ENCODE measurements at places on chromosomes 16 and 17.

GRCh38 chr16:1667271-1667670 is 10.8 kb upstream of the JPT2 start:
- no peak for DNase-seq

DNA sequence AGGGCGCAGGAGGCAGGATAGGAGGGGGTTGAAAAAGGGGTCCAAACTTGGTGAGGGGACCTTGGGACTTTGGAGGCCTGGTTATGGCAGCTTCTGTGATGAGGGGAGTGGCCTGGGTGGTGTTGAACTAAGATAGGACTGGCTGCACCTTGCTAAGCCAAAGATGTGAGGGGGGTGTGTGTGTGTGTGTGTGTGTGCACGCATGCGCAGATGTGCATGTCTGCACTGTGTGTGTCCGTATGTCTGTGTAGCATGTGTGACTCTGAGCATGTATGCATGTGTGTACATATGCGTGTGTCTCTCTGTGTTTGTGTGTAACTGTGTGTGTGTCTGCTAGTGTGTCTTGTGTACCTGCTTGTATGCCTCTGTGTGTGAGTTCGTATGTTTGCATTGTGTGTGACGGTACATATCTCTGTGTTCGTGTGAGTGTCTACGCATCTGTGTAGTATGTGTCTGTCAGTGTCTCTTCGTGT is 4.1 kb downstream of the SLC16A5 start:
- no peak for DNase-seq

- DNase-seq: no peak
Measured at GRCh38 chr16:73433731-73434307, 385.9 kb upstream of the ZFHX3 start.

DNA sequence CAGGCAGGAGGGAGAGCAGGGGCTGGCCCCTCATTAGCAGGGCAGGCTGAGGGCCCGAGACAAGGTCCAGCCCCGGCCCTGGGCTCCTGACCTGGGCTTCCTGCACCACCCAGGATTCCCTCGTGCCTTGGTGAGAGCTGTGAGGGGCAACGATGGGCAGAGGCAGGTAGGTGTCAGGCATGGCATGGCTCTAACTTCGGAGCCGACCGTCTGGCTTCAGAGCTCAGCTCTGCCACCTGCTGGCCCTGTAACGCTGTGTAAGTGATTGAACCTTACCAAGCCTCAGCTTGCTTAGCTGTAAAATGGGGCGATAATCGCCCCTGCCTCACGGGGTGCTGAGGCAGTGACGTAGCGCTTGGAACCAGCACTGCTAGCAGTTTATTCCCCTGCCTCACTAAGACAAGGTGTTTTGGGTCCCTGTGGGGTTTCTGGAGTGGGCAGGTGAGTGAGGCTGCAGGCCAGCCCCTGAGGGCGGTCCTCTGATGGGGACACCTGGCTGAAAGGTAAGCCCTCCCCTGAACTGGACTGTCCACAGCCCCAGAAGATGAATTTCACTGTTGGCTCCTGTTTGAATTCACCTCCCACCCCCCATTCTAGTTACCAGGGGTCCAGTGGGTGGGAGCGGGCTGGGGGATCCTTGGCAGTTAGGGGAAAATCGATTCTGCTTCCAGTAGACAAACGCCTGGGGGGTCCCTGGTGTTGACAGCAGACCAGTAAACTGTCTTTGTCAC is 184.8 kb upstream of the GSE1 start:
- no peak for DNase-seq

DNA sequence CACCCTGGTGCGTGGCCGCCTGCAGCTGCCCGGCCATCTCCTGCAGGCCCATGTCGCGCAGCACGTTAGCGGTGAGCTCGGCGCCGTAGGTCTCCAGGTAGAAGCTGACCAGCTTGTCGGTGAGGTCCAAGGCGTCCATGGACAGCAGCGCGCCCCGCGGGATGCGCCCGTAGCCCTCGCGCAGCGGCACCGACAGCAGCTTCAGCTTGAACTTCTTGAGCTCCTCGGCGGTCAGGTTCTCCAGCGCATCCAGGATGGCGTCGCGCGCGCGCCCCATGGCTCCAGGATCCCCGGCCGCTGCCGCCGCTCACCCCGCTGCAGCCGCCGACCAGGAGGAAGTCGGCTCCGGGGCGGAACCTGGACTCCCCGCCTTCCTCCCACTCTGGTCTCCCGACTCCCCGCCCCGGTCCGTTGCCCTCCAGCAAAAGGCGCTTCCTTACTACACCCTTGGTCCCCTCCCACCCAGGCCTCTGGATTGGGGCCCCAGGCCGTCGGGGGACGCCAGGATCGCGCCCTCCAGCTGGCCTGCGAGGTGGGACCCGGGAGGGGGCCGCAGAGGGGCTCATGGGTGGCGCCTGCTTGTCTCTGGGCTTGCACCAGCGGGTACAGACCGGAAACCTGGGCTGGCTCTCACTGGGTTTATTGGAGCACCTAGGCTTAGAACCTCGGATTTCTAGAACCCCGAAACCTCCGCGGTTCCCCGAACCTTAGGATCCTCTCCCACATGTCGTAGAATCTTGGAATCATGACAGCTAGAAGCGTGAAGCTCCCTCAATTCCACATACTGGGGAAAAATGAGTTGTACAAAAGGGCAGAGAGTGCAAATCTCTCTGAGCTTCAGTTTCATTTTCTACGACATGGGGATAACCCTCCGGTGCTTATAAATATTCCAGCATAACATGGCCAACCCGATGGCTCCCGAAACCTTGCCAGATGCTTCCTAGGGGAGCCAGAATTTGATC is at the start of gene PYCARD:
TSS of gene PYCARD (minus strand) at position 347 of the 962 bp plus-strand sequence. CDS start at position 277, 70 bp downstream.
- peak; percentile 32 for DNase-seq

GRCh38 chr17:8243827-8244226 is 4.0 kb downstream of the CTC1 start:
- no peak for DNase-seq

Measured in AG10803 (cell line).